ENCODE measurements at places on chromosomes 12 and 14.

DNA sequence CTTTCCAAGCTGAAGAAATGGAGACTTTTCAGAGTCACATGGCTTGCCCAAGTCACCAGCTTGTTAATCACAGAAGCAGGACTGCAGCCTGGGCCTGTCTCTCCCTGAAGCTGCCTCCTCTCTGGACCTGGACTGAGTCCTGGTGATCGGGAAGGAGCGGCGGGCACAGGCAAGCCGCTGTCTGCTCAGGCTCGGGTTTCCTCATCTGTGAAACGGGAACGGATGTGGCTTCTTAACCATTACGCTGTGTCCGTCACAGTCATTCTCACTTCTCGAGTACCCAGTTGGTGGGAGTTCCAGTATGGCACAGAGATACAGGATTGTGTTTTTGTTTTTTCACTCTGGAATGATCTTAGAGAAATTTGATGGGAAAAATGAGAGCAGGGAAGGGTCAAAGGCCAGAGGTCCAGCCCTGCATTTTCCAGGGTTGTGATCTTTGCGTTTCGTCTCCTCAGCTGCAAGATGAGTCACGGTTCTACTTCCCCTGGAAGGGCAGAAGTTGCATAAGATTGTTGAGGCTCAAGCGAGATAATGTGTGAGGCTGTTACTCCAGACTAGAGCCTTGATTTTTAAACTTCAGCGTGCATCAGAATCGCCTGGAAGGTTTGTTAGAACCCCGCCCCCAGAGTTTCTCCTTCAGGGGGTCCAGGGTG is 7.6 kb upstream of the LRTM2 start:
- DNase-seq = no peak

- no peak for DNase-seq
These were observed 189.6 kb downstream of the DUSP6 start for GRCh38 chr12:89162589-89163261.

DNA sequence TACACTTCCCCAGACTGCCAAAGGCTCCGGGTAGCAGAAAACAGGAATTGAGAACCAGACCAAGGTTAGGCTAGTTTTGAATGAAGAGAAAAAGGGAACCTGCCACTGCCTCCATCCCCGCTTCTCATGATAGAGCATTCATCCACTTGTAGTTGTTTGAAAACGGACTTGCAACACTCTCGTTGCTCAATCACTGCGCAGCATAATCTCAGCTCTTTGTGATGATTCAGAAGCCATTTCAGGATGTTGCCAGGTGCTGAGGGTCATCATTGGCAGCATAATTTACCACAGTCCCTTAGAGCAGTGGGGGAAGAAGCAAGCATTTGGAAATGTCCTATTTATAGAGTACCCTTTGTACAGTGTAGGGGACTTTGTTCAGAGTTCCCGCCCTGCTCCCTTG is 25.6 kb downstream of the KCNK13 start:
- no peak for DNase-seq

DNA sequence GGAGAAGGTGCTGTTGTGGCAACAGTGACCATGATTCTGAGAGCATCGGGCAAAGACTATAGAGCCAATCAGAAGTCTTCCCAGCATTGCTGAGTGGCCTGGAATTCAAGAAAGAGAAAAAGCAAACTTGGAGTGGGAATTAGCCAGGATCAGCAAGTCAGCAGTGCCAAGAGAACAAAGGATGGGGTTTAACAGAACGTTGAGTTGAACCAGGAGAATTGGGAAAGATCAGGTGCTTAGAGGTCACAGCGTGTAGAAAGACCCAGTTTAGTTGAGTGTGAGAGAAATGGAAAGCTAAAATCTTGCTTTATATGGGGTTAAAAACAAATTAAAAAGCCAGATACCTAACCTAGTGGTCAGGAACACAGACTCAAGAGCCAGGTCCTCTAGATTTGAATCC is 90.5 kb upstream of the DNM1L start:
- DNase-seq = no peak

DNA sequence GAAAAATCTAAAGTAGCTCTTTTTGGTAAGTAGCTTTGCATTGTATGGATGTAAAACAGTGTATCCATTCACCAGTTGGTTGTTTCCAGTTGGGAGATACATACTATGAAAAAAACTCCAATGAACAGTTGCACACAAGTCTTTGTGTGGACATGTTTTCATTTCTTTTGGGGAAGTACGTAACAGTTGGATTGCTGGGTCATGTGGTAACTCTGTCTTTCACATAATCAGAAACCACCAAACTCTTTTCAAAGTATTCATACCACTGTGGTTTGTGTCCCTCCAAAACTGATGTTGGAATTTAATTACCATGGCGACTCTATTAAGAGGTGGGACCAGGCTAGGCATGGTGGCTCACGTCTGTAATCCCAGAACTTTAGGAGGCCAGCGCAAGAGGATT is 58.9 kb upstream of the RESF1 start:
- no peak for DNase-seq

- no peak for DNase-seq
These were observed 84.0 kb downstream of the DACT1 start for GRCh38 chr14:58721723-58722122.
